ENCODE measurements at places on chromosomes 3 and 15.

DNA sequence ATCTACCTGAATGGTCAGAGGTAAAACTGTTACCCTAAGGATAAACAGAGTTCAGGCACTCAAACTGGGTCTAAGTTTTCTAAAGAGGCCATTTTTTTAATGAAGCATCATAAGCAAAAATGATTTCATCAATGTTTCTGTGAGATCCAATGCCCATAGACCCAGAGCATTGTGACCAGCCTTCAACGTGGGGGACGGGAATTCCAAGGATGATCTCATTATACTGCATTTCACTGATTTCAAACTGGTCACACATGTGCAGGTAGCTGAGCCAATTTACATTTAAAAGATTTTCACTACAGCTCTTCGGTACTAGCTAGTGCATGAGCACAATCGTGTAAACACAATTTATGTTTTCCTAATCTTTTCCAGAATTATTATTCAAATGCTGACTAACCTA lies 472.9 kb downstream of the DIPK2A start:
- DNase-seq: no peak

GRCh38 chr3:152839511-152839910 lies 4.6 kb downstream of the P2RY1 start:
- DNase-seq: no peak

- DNase-seq: no peak
These were observed 21.8 kb downstream of the MYH15 start for GRCh38 chr3:108488631-108489030.

- no peak for DNase-seq
These were observed 7.1 kb upstream of the PSMD2 start for GRCh38 chr3:184291738-184292445.

GRCh38 chr3:197365586-197365985 lies 67.2 kb upstream of the DLG1 start:
- no peak for DNase-seq

DNA sequence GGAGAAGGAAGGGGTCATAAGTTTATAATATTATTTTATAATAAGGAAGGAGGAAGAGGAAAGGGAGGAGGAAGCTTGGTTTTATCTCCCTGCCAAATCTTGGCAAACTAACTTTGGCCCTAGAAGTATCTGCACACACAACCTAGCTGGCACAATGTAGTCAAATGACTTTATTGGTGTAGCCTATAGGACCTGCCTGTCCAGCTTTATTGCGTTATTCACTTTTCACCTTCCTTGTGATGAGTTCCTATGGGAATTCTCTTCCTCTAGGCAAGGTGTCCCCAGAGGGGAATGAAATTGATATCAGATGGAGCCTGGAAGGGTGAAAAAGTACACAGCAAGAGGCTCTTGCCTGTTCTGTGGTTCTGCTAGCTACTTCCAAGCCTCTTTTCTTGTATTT lies 111.2 kb upstream of the SLC25A36 start:
- no peak for DNase-seq

DNA sequence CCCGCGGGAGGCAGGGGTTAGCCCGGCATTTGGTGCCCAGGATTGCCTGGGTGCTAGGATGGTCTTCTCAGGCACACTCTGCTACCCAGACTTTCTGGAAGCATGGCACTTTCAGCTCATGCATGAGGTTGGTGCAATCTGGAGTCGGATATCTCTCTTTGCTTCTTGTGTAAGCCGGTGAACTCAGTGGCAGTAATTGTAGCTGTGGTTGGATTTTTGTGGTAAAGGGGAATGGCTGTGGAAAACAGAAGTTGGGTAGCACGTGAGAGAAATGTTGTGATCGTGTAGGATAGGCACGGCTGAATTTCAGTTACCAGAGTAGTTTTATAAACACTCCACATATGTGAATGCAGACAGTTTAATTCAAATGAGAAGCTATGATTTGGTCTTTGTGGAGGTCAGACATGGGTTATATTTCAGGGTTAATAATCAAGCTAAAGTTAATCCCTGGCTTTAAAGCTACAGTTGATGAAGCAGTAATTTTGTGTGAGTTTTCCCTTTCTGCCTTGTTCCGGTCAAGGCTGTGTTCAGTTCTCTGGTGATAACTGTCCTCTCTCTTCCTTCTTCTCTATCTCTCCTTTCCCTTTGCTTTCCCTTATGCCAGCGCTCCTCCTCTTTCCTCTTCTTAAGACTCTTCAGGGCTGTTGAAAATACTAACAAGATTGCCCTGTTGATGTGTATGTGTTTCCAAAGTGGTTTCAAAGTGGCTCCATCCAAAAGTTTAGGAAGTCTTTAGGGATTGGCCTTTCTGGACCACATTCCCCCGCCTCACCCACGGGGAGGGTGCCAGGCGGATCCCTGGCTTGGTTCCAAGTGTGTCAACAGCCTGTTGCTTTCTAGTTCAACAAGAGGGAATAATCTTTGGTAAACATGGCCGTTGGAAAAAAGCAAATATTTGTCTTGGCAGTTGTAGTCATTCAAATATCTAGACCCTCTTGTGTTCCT lies 404.6 kb upstream of the C2CD4B start:
- DNase-seq: no peak

- peak; percentile 49 for DNase-seq
These were observed 7.9 kb upstream of the SRP14 start for GRCh38 chr15:40046721-40047414.

GRCh38 chr3:1348547-1348946 lies 255.7 kb downstream of the CNTN6 start:
- no peak for DNase-seq

- DNase-seq: no peak
These were observed 16.6 kb upstream of the SEC13 start for GRCh38 chr3:10337323-10338163.

- no peak for DNase-seq
These were observed 50.3 kb downstream of the LRIG1 start for GRCh38 chr3:66450390-66451022.

- DNase-seq: no peak
These were observed 73.3 kb downstream of the SYNPR start for GRCh38 chr3:63351159-63352007.

GRCh38 chr3:122609798-122610559 lies 32.5 kb downstream of the PARP15 start:
- DNase-seq: no peak

DNA sequence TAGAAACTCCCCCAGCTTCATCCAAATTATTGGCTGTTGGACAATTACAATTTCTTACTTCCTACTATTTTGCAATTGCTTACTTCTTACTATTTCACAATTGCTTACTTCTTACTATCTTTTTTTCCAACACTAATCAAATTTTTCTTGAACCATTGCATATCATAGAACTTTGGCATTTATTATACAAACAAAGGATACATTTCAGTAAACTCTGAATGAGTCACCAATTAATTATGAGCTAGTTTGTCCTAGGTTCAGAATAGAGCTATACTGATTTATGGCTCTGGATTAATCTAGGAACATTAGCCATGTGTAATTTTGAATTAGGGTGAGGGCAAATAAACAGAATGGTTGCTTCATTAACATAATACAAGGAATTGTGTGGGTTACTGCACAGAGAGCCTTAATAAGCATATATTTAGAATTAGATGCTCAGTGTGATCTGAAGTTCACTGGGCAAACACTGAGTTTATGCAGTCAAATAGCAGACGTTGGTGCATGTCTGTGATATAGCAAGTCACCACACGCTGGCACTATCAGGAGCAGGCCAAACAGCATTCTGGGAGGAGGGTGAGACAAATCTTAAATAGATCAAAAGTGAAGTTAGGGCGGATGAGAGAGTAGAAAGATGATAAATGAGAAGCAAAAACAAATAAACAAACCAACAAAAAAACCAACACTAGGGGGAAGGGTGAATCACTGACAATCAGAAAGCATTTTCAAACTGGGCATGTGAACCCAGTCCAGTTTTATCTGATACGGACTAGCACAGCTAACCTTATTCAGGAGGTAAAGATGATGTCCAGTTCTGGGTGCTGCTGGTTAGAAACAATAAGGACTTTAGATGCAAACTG lies 21.5 kb downstream of the GABRR3 start:
- peak; percentile 11 for DNase-seq

GRCh38 chr3:42822828-42823227 lies 13.6 kb downstream of the ACKR2 start:
- no peak for DNase-seq

DNA sequence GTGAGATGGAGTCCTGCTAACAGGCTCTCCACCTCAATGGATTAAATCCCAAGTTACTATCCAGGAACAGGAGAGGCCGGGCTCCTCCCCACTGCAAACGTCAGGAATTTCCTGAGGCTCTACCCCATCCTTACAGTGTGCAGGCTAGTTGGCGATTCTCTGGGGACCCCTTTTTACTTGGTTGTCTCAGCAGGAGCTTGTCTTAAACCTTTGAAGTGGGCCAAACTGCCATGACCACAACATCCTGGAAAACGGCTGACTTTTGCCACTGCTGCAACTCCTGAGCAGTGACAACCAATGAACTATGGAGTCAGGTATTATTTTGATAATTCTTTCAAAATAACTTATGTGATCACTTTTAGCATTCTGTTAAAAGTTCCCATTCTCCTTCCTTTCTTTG lies 440.9 kb upstream of the CCDC54 start:
- no peak for DNase-seq

- DNase-seq: no peak
These were observed 64.5 kb downstream of the CGNL1 start for GRCh38 chr15:57440799-57441198.

GRCh38 chr3:177642042-177642803 lies 444.9 kb upstream of the TBL1XR1 start:
- DNase-seq: no peak

DNA sequence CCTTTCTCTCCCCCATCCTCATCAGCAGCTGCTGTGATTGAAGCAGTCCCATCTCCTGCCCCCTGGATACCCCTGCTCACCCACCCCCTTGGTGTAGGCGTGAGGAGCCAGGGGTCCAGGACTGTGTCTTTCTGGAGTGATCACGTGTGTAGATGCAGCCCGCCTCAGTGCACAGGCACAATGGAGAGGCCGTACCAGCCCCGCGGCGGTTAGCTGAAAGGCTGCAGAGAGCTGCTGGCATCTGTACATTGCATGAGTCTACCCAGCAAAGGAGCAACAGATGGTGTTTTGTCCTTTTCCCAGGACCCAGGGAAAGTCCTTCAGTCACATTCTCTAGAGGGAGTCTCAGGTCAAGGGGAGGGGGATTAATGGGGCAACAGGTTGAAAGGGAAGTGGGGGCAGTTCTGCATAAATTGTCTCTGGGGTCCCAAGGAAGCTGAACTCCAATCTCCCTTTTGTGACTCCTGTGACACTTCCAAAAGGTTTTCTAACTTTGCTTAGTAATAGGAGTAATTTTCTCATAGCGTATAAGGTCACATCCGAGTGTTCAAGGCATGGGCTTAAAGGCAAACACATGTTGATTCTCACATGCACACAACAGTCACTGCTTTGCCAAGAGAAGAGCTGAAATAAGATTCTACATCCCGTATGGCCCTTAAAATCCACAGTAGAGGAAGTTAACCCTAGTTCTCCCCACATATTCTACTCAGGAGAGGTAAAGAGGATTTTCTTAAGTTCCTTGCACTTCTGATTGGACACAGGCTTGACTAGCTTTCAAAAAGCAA lies 7.1 kb downstream of the CSPG5 start:
- DNase-seq: no peak

GRCh38 chr3:184619369-184619768 lies 57.8 kb downstream of the EPHB3 start:
- no peak for DNase-seq

GRCh38 chr15:70614221-70614620 lies 149.1 kb downstream of the UACA start:
- no peak for DNase-seq

DNA sequence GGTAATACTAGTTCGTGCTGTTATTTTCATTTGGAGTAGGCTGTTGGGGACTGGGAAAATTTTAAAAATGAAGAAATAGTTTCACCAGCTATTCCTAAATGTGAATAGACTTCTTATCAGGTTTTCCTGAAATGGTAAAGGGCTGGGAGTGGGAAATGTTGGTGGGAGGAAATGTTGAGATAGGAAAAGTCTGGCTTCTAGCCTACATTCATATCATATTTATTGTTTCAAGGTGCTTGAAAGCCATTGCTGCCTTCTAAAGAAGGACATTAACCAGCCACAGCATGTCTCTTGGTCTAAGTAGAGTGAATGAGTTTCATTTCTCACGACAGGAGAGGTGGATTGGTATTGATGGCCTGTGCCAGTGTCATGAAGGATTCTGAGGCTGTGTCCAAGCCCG lies 197.1 kb upstream of the BHLHE40 start:
- no peak for DNase-seq

- DNase-seq: no peak
These were observed 119.9 kb downstream of the IMPG2 start for GRCh38 chr3:101200461-101200860.

- DNase-seq: no peak
These were observed 276.0 kb downstream of the MFSD1 start for GRCh38 chr3:159077860-159078259.

DNA sequence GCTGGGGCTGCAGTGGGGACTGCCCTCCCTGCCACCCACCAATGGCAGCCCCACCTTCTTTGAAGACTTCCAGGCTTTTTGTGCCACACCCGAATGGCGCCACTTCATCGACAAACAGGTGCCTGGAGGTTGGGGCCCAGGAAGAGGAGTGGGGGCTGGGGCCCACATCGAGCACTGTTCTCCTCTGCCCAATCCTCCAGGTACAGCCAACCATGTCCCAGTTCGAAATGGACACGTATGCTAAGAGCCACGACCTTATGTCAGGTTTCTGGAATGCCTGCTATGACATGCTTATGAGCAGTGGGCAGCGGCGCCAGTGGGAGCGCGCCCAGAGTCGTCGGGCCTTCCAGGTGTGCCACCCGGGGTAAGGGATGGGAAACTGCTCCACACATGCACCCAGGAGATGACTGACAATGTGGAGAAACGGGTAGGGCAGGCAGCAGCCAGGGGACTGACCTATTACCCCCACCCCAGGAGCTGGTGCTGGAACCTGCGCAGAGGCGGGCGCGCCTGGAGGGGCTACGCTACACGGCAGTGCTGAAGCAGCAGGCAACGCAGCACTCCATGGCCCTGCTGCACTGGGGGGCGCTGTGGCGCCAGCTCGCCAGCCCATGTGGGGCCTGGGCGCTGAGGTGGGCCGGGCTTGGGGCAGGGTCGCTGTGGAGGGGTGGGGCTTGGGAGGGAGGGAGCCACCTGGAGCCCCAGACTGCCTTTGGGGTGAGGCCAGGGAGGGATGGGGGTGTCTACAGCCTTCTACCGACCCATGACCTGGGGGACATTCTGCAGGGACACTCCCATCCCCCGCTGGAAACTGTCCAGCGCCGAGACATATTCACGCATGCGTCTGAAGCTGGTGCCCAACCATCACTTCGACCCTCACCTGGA lies 22.9 kb downstream of the NBEAL2 start:
- no peak for DNase-seq

- no peak for DNase-seq
These were observed 22.0 kb downstream of the COLQ start for GRCh38 chr3:15499536-15499935.

DNA sequence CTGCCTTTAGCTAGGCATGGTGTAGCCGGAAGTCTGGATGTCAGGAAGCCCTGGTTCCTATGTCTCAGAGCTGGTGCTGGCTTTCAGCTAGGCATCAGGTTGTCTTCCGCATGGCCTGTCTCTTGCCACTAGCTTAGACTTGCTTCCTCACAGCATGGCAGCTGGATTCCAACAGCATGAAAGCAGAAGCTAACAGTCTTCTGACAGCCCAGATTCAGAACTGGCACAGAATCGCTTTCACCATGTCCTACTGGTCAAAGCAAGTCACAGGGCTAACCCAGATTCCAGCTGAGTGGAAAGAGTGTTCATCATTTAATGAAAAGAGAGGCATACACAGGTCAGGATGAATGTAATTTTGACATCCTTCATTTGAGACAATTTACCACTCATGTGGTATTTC lies 1050.5 kb downstream of the ROBO2 start:
- no peak for DNase-seq

GRCh38 chr3:11002371-11002807 lies 9.8 kb downstream of the SLC6A1 start:
- no peak for DNase-seq
